Activated CD8-positive, alpha-beta memory T cell treated with anti-CD3 and anti-CD28 coated beads for 4 hours (primary cell): ENCODE measurements at places on chromosomes 3 and 15.
A peak's percentile ranks its signal among the peaks of the same experiment; 100 is the strongest.

- DNase-seq = no peak
Observed at GRCh38 chr3:133709139-133709750, 36.9 kb upstream of the TF start.

DNA sequence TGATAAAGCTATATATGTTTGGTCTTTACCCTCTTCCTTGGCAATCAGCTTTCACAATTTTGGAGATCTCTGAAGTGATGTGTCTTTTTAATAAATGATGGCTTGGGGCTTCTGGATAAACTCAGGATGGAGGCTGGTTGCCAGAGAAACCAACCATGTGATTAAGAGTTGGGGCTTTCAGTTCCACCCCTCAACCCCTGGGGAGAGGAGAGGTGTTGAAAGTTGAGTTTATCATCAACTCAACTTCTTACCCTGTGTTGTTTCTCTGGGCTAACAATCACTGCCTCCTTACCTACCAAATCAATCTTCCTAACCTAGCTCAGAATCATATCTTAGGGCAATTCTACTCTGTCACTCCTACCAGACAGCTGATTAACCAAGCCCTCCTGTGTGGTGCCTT is 735.8 kb downstream of the ZPLD1 start:
- DNase-seq = no peak

- no peak for DNase-seq
Observed at GRCh38 chr15:92118162-92118935, 264.8 kb downstream of the SLCO3A1 start.

GRCh38 chr15:80399508-80399907 is 4.7 kb upstream of the ARNT2 start:
- no peak for DNase-seq

- DNase-seq = no peak
Observed at GRCh38 chr15:38176691-38177090, 75.9 kb upstream of the SPRED1 start.

GRCh38 chr3:113839551-113839950 is 963 bp downstream of the GRAMD1C start:
- no peak for DNase-seq

DNA sequence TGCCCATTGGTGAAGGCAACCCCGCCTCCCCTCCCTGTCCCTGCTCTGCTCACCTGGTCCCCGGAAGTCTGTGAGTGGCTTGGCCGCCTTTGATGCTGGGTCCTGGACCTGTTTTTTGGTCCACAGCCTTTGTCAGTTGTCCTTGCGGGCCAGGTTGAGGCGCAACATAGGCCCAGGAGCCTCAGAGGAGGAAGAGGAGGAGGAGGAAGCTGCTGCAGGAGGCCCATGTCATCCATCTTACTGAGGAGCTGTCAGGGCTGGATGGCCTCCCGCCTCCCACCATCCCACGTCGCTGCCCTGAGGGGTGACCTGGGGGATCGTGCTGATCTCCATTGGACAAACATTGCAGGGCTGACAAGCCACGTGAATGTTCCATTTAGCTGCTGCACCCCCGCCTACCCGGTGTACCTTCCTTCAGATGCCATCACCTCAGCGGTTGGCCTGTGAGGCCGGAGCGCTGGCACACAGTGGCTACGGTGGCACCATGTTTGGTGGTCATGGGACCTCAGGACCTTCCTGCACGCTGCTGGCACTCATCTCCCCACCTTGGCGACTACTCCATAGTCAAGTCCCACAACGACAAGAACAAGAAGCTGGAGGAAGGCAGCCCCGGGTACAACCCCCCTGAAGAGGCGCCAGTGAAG is 106.3 kb downstream of the SMAD6 start:
- no peak for DNase-seq

GRCh38 chr3:105402287-105402801 is 35.6 kb downstream of the ALCAM start:
- no peak for DNase-seq

DNA sequence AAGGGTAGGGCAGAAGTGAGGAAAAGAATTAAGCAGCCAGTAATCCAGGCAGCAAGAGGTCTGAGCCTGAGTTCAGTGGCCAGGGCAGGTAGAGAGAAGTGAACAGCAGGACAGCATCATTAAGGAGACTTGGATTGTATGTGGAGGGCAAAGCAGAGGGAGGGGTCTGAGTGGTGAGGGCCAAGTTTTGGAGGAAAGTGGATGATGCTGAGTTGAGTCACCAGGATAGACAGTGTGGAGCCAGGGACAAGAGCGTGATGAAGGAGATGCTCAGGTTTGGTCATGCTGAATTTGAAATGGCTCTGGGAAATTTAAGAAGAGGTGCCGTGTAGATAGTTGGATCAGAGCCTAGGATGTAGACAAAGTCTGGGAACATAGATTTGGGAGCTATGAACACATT is 93.1 kb downstream of the ARHGEF26 start:
- no peak for DNase-seq

DNA sequence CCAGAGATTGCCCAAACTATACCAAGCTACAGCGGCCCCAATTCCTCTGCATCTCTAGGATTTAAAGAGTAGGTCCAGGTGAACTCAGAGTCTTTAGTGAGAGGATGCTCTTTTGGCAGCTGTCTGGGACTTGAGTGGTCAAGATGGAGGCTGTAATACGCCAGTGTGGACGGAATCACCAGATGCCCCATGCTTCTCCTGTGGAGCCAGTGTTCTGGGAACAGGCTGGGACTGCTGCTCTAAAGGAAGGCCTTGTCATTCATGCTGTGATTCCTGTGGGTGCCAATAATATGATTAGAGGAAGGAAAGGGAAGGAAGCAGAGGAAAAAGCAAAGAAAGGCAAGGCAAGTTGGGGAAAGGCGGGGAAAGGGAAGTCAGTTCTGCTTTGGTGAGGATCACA is 17.4 kb upstream of the NOX5 start:
- no peak for DNase-seq

- DNase-seq = no peak
Observed at GRCh38 chr3:133448478-133449122, 48.7 kb downstream of the BFSP2 start.

- no peak for DNase-seq
Observed at GRCh38 chr3:54793171-54793570, 134.7 kb downstream of the LRTM1 start.

- DNase-seq = no peak
Observed at GRCh38 chr3:18650731-18651130, 225.6 kb upstream of the SATB1 start.

GRCh38 chr3:52435246-52436101 is 9.4 kb downstream of the SEMA3G start:
- DNase-seq = no peak

DNA sequence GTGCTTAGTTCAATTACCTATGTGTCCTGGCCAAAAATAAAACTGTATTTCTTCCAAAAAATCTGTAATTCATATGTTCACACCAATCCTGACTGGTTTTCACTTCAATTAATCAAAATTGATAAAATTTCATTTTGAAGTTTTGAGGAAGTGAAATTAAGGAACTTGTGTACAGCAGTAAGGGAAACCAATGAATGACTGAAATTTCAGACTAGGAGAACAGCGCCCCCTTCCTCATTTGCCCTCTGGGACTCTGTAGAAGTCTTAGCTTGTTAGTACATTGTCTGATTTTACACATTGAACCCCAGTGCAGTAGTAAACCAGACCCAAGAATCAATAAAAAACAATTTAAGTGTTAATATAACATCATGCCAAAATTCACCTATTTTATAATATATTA is 495.3 kb upstream of the AGTR1 start:
- no peak for DNase-seq

DNA sequence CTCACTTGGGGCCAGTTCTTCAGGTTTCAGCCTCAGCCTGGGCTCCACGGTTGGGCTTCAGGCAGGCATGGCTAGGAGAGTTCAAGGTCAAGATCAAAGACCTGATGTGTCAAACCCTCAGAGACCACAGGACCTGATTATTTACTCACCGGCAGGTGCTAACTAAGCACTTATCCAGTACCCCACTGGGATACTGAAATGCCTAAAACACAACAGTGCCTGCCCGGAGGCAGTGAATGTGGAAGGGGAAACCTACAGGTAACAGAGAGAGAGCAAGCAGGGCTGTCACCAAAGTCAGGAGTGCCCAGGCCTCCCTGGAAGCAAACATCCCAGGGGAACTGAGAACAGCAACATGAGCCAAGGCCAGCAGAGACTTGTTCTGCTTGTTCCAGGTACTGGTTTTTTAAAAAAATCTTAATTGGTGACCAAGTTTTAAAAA is 6.7 kb downstream of the IDH2 start:
- no peak for DNase-seq

DNA sequence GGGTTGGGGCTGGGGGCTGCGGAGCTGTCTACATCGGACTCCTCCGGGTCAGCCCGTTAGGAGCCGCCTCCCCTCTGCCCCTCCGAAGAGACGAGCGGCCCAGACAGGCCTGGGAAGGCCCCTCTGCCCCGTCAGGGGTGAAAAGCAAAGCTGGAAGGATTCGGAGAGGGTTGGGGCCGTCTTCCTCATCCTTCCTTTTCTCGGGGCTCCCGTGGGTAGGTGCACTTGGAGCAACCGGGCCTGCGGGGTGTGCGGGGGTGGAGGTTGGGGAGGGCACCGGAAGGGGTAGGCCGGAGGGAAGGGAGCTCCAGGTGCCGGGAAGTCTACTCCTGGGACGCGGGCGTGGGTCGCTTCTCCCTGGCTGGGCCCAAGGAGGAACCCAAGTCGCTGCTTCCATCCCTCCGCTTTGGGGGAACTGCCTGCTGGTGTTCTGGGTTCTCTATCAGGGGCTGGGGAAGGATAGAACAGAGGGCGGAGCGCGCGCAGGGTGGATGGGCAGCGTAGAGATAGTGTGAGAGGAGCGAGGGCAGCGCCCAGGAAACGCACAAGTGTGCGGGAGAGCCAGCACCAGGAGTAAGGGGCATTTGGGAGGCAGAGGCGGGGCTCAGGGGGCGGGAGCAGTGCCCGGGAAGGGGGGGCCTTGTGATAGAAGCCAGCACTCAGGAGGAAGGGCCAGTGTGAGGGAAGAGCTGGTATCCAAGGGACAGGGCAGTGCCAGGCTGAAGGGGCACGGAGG is 590 bp downstream of the POLR2H start:
- DNase-seq = no peak

GRCh38 chr15:74320352-74321247 is 46.8 kb downstream of the CYP11A1 start:
- DNase-seq = no peak

DNA sequence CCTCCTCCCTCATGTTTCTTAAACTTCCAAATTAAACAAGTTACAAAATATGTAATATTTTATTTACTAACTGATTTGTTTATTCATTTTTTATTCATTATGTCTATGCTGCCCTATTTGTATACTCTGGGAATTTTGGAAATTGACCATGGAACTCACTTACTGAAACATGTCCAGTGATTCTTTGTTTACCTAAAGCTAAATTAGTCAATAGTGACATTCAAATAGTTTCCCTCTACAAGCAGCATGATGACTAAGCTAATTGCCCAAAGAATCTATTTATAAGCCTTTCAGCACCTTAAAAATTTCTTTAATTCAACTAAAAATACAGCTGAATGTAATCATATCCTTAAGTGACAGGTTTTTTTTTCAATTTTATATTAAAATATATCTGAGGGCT is 437.7 kb downstream of the SI start:
- no peak for DNase-seq

- no peak for DNase-seq
Observed at GRCh38 chr3:71066849-71067261, 516.7 kb downstream of the FOXP1 start.

DNA sequence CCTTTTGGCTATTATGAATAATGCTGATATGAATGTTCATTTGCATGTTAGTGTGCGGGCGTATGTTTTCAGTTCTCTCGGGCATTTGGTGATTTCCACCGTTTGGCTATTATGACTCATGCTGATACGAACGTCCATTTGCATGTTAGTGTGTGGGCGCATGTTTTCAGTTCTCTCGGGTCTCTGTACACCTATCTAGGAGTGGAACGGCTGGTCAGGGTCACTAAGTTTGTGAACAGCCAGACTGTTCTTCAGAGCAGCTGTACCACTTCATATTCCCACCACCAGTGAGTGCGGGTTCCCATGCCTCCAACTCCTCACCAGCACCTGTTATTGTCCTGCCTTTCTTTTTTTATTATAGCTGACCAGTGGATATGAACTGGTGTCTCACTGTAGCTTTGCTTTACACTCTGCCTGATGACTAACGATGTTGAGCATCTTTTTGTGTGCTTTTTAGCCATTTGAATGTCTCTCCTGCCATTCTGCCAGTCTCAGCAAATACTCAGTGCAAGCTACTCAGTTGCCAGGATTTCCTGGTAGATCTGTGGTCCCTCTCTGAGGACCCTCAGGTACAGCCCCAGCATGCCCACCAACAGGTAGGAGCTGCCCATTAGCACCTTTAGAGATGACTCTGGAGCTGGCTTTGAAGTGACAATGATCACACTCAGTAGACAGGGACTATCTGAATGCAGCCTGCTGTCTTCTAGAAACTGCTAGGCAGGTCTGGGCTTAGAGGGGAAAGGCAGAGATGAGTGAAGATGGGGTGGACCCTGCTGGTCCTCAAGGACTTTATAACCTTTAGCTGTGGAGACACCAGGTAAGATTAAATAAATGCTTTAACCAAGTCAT is 141.1 kb downstream of the XXYLT1 start:
- no peak for DNase-seq

- DNase-seq = no peak
Observed at GRCh38 chr3:170524073-170524472, 61.8 kb downstream of the SLC7A14 start.

DNA sequence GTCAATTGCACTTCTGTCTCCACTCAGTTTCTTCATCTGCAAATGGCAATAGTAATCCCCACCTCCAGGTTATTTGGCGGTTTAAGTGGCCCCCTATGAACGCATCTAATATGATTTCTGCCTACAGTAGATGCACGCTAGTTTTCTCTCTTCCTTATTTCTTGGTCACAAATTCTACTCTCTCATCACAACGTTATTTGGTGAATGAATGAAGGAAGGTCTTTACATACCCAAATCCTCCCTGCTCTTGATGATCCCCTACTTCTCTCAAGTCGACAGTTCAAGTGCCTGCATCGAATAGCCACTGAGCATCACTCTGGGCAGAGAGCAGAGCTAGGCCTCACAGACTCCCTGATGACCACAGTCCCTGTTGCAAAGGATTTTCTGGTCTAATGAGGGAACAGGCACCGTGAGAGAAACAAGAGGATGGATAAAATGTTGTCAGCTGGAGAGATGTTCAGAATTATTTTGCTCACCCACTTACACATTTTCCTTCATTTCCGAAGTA is 181.2 kb upstream of the SMAD3 start:
- DNase-seq = no peak

- DNase-seq = no peak
Observed at GRCh38 chr3:17741621-17742101, 770 bp downstream of the TBC1D5 start.

GRCh38 chr3:50358911-50359759 is at the start of gene TMEM115:
Gene TMEM115 (minus strand): TSS chr3:50359521. CDS start chr3:50359063, 458 bp downstream.
- peak; percentile 90 for DNase-seq

GRCh38 chr3:104676241-104676640 is 690.5 kb upstream of the ALCAM start:
- no peak for DNase-seq

DNA sequence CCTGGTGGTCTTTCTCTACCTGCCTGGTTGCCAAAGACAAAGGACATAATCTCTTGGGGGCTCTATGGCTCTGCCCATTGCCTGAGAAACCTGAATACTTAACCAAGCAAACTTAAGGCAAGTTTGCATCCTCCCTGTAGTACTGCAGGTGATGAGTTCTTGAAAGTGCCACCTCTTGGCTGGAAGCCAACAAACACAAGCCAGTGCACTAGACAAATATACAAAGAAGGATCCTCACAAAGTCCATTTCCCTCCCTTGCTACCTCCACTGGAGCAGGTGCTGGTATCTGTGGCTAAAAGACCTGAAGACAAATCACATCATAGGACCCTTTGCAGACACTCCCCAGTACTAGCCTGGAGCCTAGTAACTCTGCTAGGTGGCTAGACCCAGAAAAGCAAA is 772.3 kb downstream of the SI start:
- no peak for DNase-seq

GRCh38 chr15:101255615-101256241 is 3.9 kb upstream of the CHSY1 start:
- no peak for DNase-seq
